Stimulated activated CD4-positive, alpha-beta T cell treated with anti-CD3 and anti-CD28 coated beads, Interleukin-1b, Interleukin-23, amount 100 ng/mL, for 48 hours (primary cell): ENCODE measurements at places on chromosomes 5 and 9.

DNA sequence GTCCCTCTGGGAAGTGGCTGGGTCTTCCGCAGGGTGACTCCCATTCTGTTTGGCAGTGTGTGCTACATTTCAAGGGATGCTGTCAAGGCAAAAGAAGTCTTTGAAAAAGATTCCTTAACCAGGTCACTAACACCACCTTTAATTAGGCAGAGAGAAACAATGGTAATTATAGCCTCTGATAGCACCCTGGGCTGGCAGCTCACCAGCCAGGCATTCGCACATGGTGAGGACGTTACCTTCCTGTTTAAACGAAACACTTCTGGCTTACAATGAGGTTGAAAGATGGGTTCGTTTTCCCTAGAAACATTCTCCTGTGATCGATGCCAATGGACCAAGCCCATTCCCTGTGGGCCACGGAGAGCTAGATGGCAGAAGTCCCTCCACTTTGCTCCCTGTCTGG is 230.1 kb upstream of the PANK3 start:
- DNase-seq: no peak

- DNase-seq: no peak
Observed at GRCh38 chr9:114506082-114506390, 763 bp upstream of the WHRN start.

DNA sequence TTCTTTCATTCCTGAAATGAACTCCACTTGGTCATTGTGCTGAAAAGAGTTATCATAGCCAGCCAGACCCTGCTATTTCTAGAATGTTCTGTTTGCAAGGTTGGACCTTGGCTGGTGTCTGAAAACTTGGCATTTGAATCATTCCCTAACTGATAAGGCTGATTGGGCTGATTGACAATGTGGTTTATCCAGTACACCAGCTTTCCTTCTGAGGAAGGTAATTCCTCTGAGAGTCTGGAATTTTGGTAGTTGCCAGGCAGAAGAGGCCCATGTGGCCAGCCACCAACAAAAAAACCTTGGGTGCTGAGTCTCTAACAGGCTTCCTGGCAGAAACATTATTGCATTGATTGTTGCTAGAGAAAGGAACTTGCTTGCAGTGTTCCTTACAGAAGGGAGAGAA is 15.3 kb downstream of the SEC61B start:
- no peak for DNase-seq

DNA sequence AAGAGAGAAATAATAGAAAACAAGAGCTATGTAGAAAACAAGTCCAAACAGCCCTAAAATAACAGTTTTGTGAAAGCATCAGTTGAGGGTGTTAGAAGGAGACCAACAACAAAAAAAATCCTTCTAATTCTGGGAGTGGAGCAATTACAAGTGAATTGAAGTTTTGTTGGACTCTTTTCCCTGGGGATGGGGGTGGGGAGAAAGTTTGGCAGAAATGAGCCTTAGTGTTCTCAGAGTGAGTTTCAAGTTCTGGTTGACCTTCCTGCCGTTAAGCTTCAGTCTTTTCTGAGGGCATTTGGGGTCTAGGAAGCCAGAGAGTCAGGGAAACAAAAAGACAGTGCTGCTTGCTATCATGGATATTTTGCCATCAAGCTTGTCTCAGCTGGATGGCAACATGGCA is 106.3 kb upstream of the TRIM32 start:
- DNase-seq: no peak

- no peak for DNase-seq
Observed at GRCh38 chr5:81371354-81371876, 22.5 kb downstream of the ACOT12 start.

GRCh38 chr9:22512495-22512894 is 65.9 kb downstream of the DMRTA1 start:
- DNase-seq: no peak
